ENCODE measurements at places on chromosomes 2 and 18. TPM values are rescaled to one million over a fixed set of nuclear protein-coding genes. Genes with fewer than 3 reads are reported as not detected.
A peak's percentile ranks its signal among the peaks of the same experiment; 100 is the strongest.

Gene PSMA8
- 0.60 TPM for total RNA-seq

Gene NCKAP5
- not detected for total RNA-seq

Gene ANKRD30BL
- not detected for total RNA-seq

Gene POTEE
- 0.73 TPM for total RNA-seq

Gene LAMA1
- not detected for total RNA-seq

Gene GULP1
- not detected for total RNA-seq

Gene DAW1
- not detected for total RNA-seq

Gene MAP2
- not detected for total RNA-seq

Gene FEZ2
- total RNA-seq = 16.5 TPM

Gene CERKL
- 0.08 TPM for total RNA-seq

DNA sequence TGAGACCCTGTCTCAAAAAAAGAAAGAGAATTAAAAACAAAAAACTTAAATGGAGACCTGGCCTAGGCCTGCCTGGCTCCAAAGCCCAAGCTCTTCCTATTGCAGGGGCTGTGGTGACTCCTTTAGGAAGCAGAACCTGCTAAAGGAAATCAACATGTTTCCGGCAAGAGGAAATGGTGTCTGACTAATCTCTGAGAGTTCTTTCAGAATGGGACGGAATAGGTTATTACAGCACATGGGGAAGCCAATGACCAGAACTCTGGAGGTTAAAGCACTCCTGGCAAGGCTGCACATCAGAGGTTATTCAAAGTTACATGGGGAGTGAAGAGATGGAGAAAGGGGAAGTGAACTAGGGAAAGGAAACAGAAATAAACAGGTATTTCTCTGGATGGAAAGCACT, 21.4 kb downstream of the KIF3C start:
- no peaks in the 10 kb centered on the region for H3K27me3 ChIP-seq
- H3K4me3 ChIP-seq = no peak overlapping the region
- peaks cover 20% of the 10 kb centered on the region for H3K4me1 ChIP-seq
- no peaks in the 10 kb centered on the region for H3K36me3 ChIP-seq
- no peak for DNase-seq

- DNase-seq = no peak
- no peaks in the 10 kb centered on the region for H3K4me1 ChIP-seq
- no peak overlapping the region for H3K4me3 ChIP-seq
- H3K27ac ChIP-seq = no peak overlapping the region
- no peaks in the 10 kb centered on the region for H3K36me3 ChIP-seq
Observed at GRCh38 chr18:71707400-71707799, 836.7 kb downstream of the CBLN2 start.

- H3K27me3 ChIP-seq = no peaks in the 10 kb centered on the region
- no peaks in the 10 kb centered on the region for H3K36me3 ChIP-seq
- DNase-seq = no peak
- no peaks in the 10 kb centered on the region for H3K4me1 ChIP-seq
Observed at GRCh38 chr18:10409041-10409440, 45.4 kb upstream of the APCDD1 start.

DNA sequence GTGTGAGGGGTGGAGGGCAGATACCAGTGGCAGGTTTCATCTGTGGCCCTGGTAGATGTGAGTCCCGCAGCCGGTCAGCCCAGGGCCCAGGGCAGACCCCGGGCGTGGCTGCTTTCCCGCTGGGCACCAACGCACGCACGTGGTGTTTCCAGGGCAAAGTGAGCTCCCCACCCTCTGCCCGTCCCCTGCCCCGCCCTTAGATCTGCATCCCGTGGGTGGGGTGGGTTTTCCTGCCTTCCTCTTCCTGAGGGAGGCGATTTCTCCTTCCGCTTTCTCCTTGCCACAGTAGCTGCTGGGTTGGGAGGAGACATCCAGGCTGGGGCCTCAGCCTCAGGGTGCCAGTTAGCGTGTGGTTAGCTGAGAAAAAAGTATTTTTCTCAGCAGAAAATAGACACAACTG, 49.6 kb downstream of the ODC1 start:
- no peak overlapping the region for H3K4me3 ChIP-seq
- no peaks in the 10 kb centered on the region for H3K27me3 ChIP-seq
- H3K36me3 ChIP-seq = peaks cover 29% of the 10 kb centered on the region
- DNase-seq = no peak
- no peak overlapping the region for H3K27ac ChIP-seq

- DNase-seq = no peak
- peaks cover 6% of the 10 kb centered on the region for H3K27me3 ChIP-seq
- no peak overlapping the region for H3K4me3 ChIP-seq
- H3K27ac ChIP-seq = no peak overlapping the region
Observed at GRCh38 chr2:158380746-158381145, 75.8 kb downstream of the CCDC148 start.

DNA sequence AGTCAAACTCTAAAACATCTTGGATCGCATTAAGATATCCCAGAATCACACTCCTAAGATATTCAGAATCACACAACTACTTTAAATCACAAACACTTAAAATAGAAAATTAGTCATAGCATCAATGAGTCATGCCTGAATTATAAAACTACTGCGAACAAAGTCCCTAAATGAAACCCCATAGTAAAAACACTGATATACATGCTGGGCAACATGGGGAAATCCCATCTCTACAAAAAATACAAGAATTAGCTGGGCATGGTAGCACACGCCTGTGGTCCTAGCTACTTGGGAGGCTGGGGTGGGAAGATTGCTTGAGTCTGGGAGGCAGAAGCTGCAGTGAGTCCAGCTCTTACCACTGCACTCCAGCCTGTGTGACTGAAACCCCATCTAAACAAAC, 101.7 kb downstream of the COBLL1 start:
- H3K27me3 ChIP-seq = no peaks in the 10 kb centered on the region
- DNase-seq = no peak
- no peaks in the 10 kb centered on the region for H3K4me1 ChIP-seq
- H3K27ac ChIP-seq = no peak overlapping the region
- H3K4me3 ChIP-seq = no peak overlapping the region
- H3K36me3 ChIP-seq = no peaks in the 10 kb centered on the region

DNA sequence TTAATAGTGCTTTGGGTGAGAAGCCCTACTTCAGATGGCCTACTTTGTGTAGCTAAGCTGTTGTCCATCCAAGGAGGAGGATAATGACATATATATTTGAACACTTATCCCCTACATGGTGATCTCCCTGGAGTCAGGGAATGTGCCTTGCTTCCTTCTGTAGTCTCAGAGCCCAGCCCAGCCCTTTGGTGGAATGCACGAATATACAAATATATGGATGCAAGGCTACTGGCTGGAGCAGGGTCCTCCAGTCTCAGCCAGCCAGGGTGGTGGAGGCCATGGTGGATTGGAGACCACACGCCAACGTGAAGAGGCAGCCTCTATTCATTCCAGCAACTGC, 150.6 kb upstream of the RIOK3 start:
- H3K4me3 ChIP-seq = no peak overlapping the region
- H3K27me3 ChIP-seq = no peaks in the 10 kb centered on the region
- no peak overlapping the region for H3K27ac ChIP-seq
- no peak for DNase-seq
- H3K4me1 ChIP-seq = peaks cover 14% of the 10 kb centered on the region

DNA sequence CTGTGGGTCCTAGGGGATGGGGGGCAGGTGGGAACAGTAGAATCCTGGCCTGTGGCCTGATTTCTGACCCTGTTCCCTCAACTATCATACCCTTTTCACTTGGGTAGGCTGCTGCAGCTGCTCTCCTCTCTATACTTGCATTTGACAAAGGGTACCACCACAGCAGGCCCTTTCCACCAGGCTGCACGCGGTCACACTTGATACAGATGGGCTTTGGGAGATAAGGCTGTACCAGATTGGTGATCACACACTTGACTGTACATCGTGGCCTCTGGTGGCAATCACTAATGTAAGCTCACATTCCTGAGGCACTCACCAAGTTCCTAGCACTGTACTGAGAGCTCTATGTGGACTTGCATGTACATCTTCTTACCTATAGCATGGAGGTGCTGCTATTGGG, 1.6 kb upstream of the RALB start:
- peaks cover 13% of the 10 kb centered on the region for H3K27me3 ChIP-seq
- DNase-seq = no peak
- no peak overlapping the region for H3K27ac ChIP-seq
- no peak overlapping the region for H3K4me3 ChIP-seq
- peaks cover 23% of the 10 kb centered on the region for H3K36me3 ChIP-seq

- no peaks in the 10 kb centered on the region for H3K4me1 ChIP-seq
- no peaks in the 10 kb centered on the region for H3K36me3 ChIP-seq
- no peaks in the 10 kb centered on the region for H3K27me3 ChIP-seq
- no peak for DNase-seq
Observed at GRCh38 chr2:55840460-55840859, 83.1 kb downstream of the EFEMP1 start.

DNA sequence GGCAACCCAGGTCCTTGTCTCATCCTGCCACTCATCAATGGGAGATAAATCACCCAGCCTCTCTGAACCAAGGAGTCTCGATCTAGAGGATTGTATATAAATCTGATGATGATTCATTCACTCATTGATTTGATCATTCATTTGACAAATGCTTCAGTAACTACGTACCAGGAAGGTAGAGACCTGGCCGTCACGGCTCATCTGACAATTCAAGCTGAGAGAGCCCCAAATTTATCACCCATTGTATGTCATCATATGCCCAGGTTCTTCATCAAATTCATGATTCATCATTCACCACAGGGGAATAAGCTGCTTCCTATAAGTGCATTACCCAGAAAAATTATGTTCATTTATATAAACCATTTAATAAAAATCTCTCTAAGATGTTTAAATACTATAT, 116.9 kb downstream of the FAM161A start:
- no peak overlapping the region for H3K4me3 ChIP-seq
- no peaks in the 10 kb centered on the region for H3K36me3 ChIP-seq
- no peak overlapping the region for H3K27ac ChIP-seq
- no peaks in the 10 kb centered on the region for H3K4me1 ChIP-seq
- H3K27me3 ChIP-seq = peaks cover 3% of the 10 kb centered on the region

GRCh38 chr2:10303181-10303693, 533 bp downstream of the HPCAL1 start:
- peak overlapping the region; percentile 98 for H3K4me3 ChIP-seq
- H3K27me3 ChIP-seq = no peaks in the 10 kb centered on the region
- DNase-seq = peak; percentile 44
- no peaks in the 10 kb centered on the region for H3K36me3 ChIP-seq

GRCh38 chr2:222919841-222920526, 59.1 kb downstream of the ACSL3 start:
- H3K36me3 ChIP-seq = peaks cover 31% of the 10 kb centered on the region
- no peak overlapping the region for H3K4me3 ChIP-seq
- no peak overlapping the region for H3K27ac ChIP-seq
- H3K27me3 ChIP-seq = no peaks in the 10 kb centered on the region
- H3K4me1 ChIP-seq = no peaks in the 10 kb centered on the region

- no peaks in the 10 kb centered on the region for H3K27me3 ChIP-seq
- no peaks in the 10 kb centered on the region for H3K36me3 ChIP-seq
- DNase-seq = no peak
- H3K4me1 ChIP-seq = no peaks in the 10 kb centered on the region
Observed at GRCh38 chr2:163558251-163559021, 177.4 kb downstream of the FIGN start.

DNA sequence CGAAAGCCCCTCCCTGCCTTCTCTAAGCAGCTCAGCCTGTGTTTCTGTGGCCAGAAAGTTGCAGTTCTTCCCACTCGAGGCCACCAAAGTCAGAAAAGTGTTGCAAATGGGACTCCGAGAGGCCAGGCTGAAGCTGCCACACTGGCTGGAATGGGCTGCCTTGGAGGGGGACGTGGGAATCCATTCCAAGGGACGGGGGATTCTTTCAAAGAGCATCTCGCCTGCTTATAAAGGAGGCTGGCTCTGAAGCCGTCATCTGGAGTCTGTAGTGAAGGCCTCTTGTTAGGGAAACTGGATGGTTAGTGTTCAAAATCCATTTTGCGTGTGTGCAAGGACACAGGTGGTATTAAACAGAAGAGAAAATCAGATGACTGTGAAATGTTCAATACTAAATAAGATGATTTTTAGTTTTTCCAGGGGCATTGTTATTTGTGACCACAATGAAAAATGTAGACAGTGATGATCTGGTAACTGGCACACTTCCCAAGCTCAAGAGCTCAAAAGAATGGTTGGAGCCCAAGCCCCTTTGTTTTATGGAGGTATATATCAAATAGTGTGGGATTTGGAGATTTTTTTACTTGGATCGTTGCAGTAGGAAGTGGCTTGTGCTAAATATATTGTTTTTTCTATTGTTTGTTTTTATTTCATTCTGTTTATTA, 782 bp downstream of the FAM228B start:
- peaks cover 17% of the 10 kb centered on the region for H3K4me1 ChIP-seq
- peak overlapping the region; percentile 71 for H3K4me3 ChIP-seq
- no peak for DNase-seq
- H3K27me3 ChIP-seq = no peaks in the 10 kb centered on the region

GRCh38 chr2:14676371-14676770, 43.9 kb downstream of the LRATD1 start:
- no peak overlapping the region for H3K27ac ChIP-seq
- no peaks in the 10 kb centered on the region for H3K27me3 ChIP-seq
- H3K4me1 ChIP-seq = no peaks in the 10 kb centered on the region
- no peaks in the 10 kb centered on the region for H3K36me3 ChIP-seq
- no peak overlapping the region for H3K4me3 ChIP-seq

DNA sequence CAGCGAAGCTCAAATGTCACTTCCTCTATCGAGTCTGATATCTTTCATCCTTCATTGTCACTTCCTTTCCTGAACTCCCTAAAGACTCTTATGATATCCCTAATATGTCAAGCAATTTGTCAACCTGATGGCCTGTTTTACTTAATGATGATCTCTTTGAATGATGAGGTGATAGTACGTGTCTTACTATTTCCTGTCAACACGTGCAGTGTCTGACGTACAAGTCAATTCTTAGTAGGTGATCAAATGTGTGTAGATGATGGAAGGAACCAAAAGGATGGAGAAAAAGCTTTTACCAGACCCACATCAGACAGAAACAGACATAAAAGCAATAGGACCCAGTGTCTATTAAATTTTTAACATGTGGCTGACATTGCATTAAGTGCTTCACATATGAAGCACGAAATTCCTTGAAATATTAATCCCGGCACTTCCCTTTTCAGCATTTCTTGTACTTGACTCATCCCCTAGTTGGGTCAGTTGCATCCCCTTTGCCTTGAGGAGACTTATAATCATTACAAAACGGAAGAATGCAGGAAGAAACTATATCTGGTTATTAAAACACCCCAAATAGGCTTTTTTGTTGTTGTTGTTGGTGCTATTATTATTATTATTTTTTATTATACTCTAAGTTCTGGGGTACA, 108.6 kb upstream of the NYAP2 start:
- H3K27me3 ChIP-seq = no peaks in the 10 kb centered on the region
- no peak overlapping the region for H3K4me3 ChIP-seq
- H3K36me3 ChIP-seq = no peaks in the 10 kb centered on the region
- no peak for DNase-seq

GRCh38 chr2:211930331-211930730, 608.3 kb downstream of the ERBB4 start:
- H3K4me1 ChIP-seq = no peaks in the 10 kb centered on the region
- no peaks in the 10 kb centered on the region for H3K27me3 ChIP-seq
- H3K36me3 ChIP-seq = no peaks in the 10 kb centered on the region
- H3K27ac ChIP-seq = no peak overlapping the region
- DNase-seq = no peak
- H3K4me3 ChIP-seq = no peak overlapping the region

- no peaks in the 10 kb centered on the region for H3K36me3 ChIP-seq
- no peaks in the 10 kb centered on the region for H3K4me1 ChIP-seq
- no peak overlapping the region for H3K4me3 ChIP-seq
- H3K27ac ChIP-seq = no peak overlapping the region
- no peaks in the 10 kb centered on the region for H3K27me3 ChIP-seq
Observed at GRCh38 chr18:37586656-37587225, 21.1 kb upstream of the CELF4 start.

Data from activated CD4-positive, alpha-beta memory T cell treated with anti-CD3 and anti-CD28 coated beads, Interleukin-2, amount 10 ng/mL, durations not matched to agents 7 days and 5 days (primary cell).